Activated CD4-positive, alpha-beta memory T cell treated with anti-CD3 and anti-CD28 coated beads for 36 hours (primary cell): ENCODE measurements at places on chromosomes 1 and 21.

DNA sequence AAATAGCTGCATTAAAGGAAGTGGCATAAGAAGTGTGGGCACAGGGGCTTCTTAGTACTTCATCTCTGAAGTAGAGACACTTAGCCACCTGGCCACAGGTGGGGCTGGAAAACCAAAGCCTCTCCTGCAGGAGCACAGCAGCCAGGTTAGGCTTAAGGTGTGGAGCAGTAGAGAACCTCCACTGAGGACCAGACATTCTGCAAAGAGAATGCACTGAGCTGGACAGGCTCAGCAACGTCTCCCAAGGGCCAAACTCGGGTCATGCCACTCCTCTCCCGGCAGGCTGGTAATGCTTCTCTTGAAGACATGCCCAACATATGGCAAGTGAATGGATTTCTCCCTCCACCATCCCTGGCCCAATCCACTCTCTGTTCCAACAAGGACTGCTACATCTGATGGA lies 33.0 kb upstream of the LRRC38 start:
- no peaks in the 10 kb centered on the region for H3K36me3 ChIP-seq
- no peak for DNase-seq
- H3K4me1 ChIP-seq = no peaks in the 10 kb centered on the region
- H3K27ac ChIP-seq = no peak overlapping the region
- no peak overlapping the region for H3K4me3 ChIP-seq

DNA sequence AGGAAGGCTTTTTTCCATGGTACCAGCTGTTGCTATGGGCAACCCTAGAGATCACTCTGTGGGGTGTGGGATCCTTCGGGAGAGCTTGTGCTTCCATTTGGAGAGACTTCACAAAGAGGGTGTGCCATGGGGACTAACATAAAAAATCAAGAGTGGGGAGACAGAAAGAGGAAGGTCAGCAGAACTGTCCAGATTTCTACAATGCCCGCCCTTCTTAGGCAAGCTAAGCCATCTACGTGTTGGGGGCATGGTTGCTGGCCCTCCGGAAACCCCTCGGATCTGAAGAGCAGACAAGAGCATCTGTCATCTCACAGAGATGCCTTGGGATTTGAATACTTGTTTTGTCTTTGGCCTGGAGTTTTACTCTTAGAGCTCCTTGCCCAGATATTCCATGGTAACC lies 83.9 kb upstream of the ZNF648 start:
- no peak for DNase-seq
- peaks cover 13% of the 10 kb centered on the region for H3K4me1 ChIP-seq
- H3K27ac ChIP-seq = no peak overlapping the region
- H3K27me3 ChIP-seq = peaks cover 4% of the 10 kb centered on the region
- no peak overlapping the region for H3K4me3 ChIP-seq

GRCh38 chr1:17460219-17460618 lies 20.7 kb upstream of the RCC2 start:
- no peaks in the 10 kb centered on the region for H3K36me3 ChIP-seq
- DNase-seq = no peak
- peaks cover 2% of the 10 kb centered on the region for H3K27me3 ChIP-seq

DNA sequence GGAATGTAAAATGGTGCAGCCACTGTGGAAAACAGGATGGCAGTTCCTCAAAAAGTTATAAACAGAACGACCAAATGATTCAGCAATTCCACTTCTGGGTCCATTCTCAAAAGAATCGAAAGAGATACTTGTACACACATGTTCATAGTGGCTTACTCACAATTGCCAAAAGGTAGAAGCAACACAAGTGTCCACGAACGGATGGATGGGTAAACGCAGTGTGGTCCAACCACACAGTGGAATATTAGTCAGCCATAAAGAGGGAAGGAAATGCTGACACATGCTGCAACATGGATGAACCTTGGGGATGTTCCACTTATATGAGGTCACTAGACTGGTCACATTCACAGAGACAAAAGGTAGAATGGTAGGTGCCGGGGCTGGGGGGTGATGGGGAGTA lies 5.3 kb downstream of the KRTAP10-1 start:
- H3K36me3 ChIP-seq = no peaks in the 10 kb centered on the region
- no peak overlapping the region for H3K27ac ChIP-seq
- no peak overlapping the region for H3K4me3 ChIP-seq

DNA sequence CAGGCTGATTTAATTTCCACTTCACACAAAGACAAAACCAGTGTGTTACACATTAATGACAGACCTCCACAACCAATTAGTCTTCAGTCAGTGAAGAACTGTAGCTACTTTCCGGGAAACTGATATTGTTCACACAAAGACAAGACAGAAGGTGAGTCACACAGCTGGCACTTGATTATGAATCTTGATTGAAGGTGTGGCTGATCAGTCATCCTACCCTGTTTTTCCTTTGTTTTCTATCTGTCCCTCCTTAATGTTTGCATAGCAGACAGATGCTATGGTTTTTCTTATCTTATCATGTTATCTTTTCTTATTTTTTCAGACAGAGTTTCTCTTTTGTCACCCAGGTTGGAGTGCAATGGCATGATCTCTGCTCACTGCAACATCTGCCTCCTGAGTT lies 185.1 kb upstream of the GREM2 start:
- H3K36me3 ChIP-seq = no peaks in the 10 kb centered on the region
- H3K27ac ChIP-seq = no peak overlapping the region

DNA sequence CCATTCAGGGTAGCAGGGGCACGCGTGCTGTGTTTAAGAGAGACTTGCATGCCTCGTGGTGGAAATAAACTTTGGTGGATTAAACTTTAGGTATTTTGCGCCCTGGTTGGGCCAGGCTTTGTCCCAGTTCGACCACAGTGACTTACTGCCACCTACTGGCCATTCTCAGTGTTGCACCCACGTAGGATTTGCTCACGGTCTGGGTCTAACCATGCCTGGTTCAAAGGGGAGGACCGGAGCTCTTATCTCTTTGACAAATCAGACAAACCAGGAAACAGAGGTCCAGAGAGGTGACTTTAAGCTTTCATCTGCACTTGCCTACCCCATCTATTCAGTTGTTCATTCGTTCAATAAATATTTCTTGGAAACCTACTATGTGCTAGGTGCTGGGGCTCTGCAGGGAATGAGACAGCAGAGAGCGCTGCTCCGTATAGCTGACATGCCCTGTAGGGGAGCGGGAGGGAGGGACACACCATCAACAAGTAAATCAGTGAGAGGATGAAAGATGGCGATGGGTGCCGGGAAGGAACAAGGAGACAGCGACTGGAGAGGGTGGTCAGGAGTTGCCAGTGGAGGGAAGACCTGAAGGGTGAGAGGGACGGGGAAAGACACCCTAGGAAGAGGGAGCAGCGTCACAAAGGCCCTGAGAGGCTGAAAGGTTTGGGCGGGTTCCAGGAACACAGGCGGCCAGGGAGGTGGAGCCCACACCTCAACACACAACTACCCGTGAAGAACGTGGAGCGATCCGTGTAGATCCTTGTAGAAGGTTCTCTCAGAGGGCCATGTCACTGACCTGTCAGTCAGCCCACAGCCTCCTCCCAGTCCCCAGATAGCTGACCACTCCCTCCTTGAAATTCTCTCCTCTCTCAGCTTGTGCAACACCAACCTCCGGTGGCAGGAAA lies 27.2 kb upstream of the TINAGL1 start:
- peak overlapping the region; percentile 49 for H3K4me3 ChIP-seq
- H3K36me3 ChIP-seq = no peaks in the 10 kb centered on the region
- peaks cover 9% of the 10 kb centered on the region for H3K27me3 ChIP-seq
- peak; percentile 93 for DNase-seq
- peaks cover 13% of the 10 kb centered on the region for H3K4me1 ChIP-seq

DNA sequence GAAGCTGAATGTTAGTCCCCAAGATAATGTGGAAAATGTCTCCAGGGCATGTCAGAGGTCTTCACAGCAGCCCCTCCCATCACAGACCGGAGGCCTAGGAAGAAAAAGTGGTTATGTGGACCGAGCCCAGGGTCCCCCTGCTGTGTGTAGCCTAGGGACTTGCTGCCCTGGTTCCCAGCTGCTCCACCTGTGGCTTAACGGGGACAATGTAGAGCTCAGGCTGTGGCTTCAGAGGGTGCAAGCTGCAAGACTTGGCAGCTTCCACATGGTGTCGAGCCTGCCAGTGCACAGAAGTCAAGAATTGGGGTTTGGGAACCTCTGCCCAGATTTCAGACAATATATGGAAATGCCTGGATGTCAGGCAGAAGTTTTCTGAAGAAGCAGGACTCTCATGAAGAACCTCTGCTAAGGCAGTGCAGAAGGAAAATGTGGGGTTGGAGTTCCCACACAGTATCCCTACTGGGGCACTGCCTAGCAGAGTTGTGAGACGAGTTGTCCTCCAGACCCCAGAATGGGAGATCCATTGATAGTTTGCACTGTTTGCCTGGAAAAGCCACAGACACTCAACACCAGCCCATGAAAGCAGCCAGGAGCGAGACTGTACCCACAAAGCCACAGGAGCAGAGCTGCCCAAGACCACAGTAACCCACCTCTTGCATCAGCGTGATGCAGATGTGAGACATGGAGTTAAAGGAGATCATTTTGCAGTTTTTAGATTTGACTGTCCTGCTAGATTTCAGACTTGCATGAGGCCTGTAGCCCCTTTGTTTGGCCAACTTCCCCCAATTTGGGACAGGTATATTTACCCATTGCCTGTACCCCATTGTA lies 204.9 kb downstream of the MRPL39 start:
- peaks cover 2% of the 10 kb centered on the region for H3K4me1 ChIP-seq
- no peak overlapping the region for H3K27ac ChIP-seq
- peak; percentile 34 for DNase-seq
- peaks cover 4% of the 10 kb centered on the region for H3K36me3 ChIP-seq
- no peak overlapping the region for H3K4me3 ChIP-seq

DNA sequence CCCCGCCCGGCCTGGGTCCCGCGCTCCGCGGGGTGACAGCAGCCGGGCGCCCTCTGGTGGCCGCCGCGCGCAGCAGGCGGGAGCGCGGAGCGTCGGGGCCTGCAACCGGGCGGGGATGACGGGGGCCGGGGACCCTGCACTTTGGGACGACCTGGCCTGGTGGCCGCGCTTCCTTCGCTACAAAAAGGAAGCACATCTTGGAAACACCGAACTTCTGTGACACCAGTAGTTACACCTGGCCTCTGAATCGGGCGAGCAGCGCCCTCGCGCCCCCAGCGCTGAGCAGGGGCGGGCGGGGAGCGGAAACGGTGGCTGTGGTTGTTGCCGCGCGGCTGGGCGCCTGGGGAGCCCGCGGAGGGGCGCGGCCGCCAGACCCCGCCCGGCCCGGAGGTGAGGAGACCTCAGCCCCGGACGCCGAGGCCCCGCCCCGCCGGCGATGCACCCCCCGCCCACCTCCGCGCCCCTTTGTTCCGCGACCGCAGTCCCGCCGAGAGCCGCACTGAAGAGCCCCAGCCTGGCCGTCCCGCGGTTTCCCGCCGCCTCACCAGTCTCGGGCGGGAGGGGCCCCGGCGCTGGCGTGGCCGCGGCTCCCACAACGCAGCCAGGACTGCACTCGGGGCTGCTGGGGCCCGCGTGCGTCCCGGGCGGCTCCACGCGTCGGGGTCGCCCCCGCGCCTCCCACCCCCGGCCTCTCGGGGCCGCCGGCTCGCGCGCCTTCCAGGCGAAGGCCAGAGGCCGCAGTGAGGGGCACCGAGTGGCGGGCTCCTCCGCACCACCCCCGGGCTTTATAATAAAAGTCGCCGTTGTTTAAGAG lies 59.3 kb downstream of the H3-3A start:
- H3K27ac ChIP-seq = peak overlapping the region; percentile 74
- peaks cover 26% of the 10 kb centered on the region for H3K4me1 ChIP-seq
- no peaks in the 10 kb centered on the region for H3K36me3 ChIP-seq
- H3K27me3 ChIP-seq = no peaks in the 10 kb centered on the region
- H3K4me3 ChIP-seq = peak overlapping the region; percentile 74
- DNase-seq = peak; percentile 78

GRCh38 chr21:34017039-34017961 lies 56.1 kb upstream of the MRPS6 start:
- H3K4me1 ChIP-seq = peaks cover 20% of the 10 kb centered on the region
- peaks cover 6% of the 10 kb centered on the region for H3K36me3 ChIP-seq
- DNase-seq = no peak
- H3K27me3 ChIP-seq = no peaks in the 10 kb centered on the region

DNA sequence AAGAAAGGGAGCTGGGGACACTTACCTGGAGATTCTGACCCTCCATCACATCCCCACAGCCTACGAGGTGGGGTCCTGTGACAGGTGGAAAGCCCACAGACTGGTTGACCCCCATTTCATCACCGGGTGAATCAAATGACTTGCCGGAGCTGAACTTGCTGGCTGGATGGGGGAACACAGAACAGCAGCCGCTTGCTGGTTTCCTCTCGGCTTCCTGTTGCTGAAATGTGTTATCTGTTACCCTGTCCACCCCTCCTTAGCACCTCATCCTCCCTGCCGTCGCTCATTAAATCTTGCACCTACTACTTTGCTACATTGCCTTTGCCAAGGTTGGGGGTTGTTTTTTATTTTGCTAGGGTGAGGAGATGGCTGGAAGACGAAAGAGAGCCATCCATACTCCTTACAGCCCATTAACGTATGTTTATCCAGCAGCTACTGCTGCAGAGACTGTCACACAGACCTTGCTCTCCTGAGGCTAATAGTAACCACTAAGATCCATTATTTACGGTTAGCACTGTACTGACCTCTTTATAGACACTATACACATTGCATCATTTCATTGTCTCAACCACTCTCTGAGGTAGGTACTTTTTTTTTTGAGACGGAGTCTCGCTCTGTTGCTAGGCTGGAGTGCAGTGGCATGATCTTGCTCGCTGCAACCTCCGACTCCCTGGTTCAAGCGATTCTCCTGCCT lies 7.0 kb downstream of the PAFAH2 start:
- peak overlapping the region; percentile 2 for H3K27ac ChIP-seq
- H3K36me3 ChIP-seq = peaks cover 3% of the 10 kb centered on the region
- H3K4me1 ChIP-seq = peaks cover 36% of the 10 kb centered on the region
- no peaks in the 10 kb centered on the region for H3K27me3 ChIP-seq

GRCh38 chr1:103461161-103462105 lies 64.1 kb upstream of the RNPC3 start:
- no peaks in the 10 kb centered on the region for H3K36me3 ChIP-seq
- no peak overlapping the region for H3K4me3 ChIP-seq
- H3K4me1 ChIP-seq = no peaks in the 10 kb centered on the region
- DNase-seq = no peak
- peaks cover 2% of the 10 kb centered on the region for H3K27me3 ChIP-seq

GRCh38 chr1:242002510-242002909 lies 3.6 kb upstream of the MAP1LC3C start:
- H3K36me3 ChIP-seq = no peaks in the 10 kb centered on the region
- H3K4me3 ChIP-seq = no peak overlapping the region
- no peak for DNase-seq
- H3K27me3 ChIP-seq = peaks cover 2% of the 10 kb centered on the region
- peaks cover 5% of the 10 kb centered on the region for H3K4me1 ChIP-seq

- H3K4me1 ChIP-seq = peaks cover 16% of the 10 kb centered on the region
- H3K27me3 ChIP-seq = peaks cover 58% of the 10 kb centered on the region
- peak; percentile 18 for DNase-seq
- H3K36me3 ChIP-seq = no peaks in the 10 kb centered on the region
- H3K27ac ChIP-seq = no peak within 1 kb of the TSS
Observed at GRCh38 chr1:183023146-183023600, at the start of gene LAMC1. LAMC1 (plus strand) TSS chr1:183023420; CDS start chr1:183023717, 297 bp downstream.

- H3K4me1 ChIP-seq = no peaks in the 10 kb centered on the region
- H3K27ac ChIP-seq = no peak overlapping the region
- peak; percentile 9 for DNase-seq
- peaks cover 8% of the 10 kb centered on the region for H3K27me3 ChIP-seq
Observed at GRCh38 chr1:76053021-76053420, 21.5 kb upstream of the ST6GALNAC3 start.

GRCh38 chr1:62229932-62230331 lies 35.3 kb downstream of the L1TD1 start:
- no peak for DNase-seq
- H3K27ac ChIP-seq = no peak overlapping the region
- H3K27me3 ChIP-seq = peaks cover 2% of the 10 kb centered on the region
- no peaks in the 10 kb centered on the region for H3K4me1 ChIP-seq
- no peak overlapping the region for H3K4me3 ChIP-seq
